ENCODE measurements at places on chromosomes 16 and 17.

DNA sequence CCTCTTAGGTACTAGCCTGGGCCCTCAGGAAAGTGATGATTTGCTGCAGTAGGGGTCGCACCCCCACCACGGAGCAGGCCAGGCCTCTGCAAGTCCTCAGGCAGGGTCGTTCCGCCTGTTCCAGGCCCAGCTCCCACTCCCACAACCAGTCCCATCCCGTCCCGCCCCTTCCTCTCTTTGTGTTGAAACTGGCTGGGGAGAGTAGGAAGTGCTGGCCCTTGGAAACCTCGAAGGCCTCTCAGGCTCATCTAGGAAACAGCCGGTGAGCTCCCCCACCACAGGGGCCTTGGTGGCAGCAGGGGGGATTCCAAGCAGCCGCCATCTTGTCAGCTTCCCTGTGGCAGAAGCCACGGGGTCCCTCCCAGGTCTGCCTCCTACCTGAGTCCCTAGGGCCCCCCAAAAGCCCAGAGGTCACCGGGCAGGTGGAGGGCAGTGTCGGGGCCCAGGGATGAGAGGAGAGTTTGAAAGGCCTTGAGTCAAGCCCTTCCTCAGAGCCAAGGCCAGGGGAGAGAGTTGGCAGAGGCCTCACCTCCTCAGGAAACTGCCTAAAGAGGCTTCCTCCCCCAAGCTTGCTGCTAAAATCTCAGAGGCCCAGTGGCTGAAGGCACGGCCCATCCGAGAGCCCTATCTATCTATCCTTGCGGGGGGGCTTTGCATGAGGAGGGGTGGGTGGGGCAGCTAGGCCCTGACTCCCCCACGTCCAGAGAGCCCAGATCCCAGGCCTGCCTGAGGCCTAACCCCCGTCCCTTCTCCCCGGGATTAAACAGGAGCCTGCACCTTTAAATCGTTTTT lies 22.2 kb downstream of the MMP15 start:
- DNase-seq = no peak

- no peak for DNase-seq
Measured at GRCh38 chr16:56749672-56750491, 20.0 kb downstream of the NUP93 start.

- DNase-seq = no peak
Measured at GRCh38 chr16:4508806-4509205, 29.8 kb downstream of the CDIP1 start.

GRCh38 chr17:70775679-70776078 lies 606.3 kb downstream of the KCNJ2 start:
- DNase-seq = no peak

DNA sequence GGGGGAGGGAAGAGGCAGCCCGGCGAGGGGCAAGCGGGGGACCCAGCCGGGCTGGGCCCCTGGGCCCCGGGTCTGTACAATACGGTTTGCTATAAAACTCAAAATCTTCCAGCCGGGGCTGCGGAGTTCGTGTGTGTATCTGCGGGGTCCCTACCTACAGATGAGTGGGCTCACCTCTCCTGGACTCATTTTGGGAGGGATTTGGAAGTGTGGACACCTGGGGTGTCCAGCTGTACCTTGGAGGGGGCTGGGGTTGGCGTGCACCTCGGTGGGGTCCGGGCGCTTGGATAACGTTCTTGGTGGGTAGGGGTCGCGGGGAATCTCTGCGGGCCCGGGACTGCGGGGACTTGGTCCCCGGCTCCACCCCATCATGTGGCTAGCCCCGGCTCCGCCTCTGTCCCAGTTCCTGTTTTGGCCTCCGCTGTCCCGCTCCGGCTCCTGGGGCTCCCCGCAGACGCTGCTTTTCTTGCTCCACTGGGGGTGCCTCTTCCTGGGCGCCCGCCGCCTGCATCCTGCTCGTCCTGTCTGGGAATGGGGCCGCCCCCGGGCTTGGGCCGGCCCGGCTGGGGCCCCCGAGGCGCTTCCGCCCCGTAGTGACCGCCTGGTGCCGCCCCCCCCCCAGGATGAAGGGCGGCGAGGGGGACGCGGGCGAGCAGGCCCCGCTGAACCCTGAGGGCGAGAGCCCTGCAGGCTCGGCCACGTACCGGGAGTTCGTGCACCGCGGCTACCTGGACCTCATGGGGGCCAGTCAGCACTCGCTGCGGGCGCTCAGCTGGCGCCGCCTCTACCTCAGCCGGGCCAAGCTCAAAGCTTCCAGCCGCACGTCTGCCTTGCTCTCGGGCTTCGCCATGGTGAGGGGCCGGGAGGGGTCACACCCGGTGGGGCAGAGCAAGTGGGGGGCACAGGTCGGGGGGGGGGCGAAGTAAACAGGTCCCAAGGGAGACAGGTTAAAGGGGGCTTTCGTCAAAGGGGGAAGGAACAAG lies at the start of gene ORAI3:
Gene ORAI3 (plus strand): TSS at position 402 of the 983 bp plus-strand sequence. CDS start 222 bp downstream, at position 624.
- no peak for DNase-seq

DNA sequence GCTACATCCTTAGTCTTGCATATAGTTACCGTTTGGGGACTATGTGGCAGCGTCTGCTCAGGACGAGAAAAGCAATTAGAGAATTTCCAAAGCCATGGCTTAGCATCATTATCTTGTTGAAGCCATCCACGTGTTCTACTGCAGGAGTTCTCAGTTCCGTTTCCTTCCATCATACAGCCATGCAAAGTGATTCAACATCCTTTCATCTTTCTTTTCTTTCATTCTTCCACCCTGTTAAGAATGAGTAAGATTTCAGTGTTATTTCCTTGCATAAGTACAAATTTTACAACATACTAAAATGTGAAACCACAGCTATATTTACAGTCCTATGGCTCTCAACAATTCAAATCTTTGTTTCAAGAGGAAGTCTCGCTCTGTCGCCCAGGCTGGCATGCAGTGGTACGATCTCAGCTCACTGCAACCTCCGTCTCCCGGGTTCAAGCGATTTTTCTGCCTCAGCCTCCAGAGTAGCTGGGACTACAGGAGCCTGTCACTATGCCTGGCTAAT lies 3.8 kb downstream of the MARF1 start:
- no peak for DNase-seq

GRCh38 chr16:89015271-89015859 lies 38.4 kb upstream of the CBFA2T3 start:
- DNase-seq = no peak

DNA sequence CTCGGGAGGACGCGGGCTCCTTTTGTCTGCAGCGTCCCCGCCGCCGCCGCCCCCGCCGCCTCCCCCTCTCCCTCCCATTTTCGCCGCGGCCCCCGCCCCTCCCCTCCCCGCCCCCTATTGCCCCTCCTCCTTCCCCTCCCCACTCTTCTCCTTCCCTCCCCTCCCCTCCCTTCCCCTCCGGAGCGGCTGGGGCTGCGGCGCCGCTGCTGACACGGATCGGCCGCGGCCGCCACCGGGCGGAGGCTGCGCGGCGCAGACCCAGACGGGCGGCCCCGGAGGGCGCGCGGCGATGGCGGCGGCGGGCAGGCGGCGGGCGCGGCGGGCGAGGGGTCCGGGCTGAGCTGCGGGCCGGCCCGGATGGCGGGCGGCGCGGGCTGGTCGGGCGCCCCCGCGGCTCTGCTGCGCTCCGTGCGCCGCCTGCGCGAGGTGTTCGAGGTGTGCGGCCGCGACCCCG lies at the start of gene RAB11FIP4:
Gene RAB11FIP4 (plus strand): TSS at position 180 of the 454 bp plus-strand sequence. CDS start 178 bp downstream, at position 358.
- no peak for DNase-seq

- no peak for DNase-seq
Measured at GRCh38 chr17:43020030-43020621, 2.1 kb downstream of the VAT1 start.

DNA sequence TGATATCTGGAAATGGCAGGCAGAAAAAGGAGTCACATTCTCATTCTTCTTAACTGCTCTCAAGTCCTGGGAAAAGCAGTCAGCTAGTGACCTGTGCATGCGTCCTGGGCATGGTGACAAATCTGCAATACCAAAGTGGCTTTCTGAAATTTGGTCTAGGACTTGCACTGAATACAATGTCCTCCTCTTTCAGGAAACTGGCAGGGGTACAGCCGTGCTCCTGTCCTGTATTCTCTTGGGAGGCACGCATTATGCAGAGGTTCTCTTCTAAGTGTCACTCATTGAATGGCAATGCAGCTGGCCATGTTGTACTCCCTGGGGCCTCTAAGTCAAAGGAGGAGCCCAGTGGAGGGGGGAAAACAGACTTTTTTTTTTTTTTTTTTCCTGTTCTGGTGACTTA lies 10.6 kb downstream of the PHF12 start:
- DNase-seq = no peak

DNA sequence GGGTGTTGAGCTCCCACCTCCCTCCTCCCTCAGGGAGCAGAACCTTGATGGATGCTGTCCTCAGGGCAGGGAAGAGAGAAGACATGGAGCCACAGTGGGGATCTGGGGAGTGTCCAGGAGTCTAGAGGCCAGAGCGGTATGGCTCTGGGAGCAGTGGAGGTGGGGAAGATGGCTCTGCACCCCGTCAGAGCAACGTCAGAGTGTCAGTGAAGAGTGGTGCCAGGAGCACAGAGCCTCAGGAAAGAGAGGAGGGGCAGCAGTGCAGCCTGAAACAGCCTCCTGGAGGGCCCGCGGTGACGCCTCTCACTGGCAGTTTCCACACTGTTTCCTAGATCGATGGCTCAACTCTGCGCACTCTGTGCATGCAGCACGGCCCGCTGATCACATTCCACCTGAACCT lies 23.2 kb upstream of the SLC5A11 start:
- DNase-seq = no peak

DNA sequence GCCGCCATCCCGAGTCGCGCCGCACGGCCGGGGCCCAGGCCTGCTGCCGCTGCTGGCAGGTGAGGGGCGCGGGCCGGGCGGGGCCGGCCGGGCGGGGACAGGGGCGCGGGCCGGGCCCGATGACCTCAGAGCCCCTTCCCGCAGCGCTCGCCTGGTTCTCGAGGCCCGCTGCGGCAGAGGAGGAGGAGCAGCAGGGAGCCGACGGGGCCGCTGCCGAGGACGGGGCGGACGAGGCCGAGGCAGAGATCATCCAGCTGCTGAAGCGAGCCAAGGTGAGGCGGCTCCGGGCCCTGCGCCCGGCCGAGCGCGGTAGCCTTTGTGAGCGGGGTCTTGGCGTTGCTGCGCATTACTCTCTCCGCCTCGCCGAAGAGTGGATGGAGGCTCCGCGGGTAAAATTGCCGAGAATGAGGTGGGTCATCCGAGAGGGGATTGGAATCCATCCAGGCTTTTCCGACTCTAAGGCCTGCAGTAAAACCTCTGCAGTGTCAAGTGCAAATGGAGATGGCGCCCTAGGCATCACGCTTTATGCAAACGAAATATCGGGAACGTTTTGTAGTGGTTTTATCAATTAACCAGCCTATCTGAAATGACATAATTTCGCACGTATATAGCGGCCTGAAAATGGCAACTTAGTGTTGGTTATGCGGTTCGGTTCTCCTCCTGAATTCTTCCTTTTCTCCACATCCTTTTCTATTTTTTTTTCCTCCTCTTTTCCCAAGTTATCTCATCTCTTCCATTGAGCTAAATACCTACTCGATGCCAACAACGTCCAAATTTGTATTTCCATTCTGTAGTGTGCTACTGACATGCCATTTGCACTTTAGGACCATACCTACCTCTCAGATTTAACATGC lies 577 bp downstream of the TTC19 start:
- DNase-seq = no peak

- DNase-seq = no peak
Measured at GRCh38 chr16:67963662-67964321, 4.6 kb downstream of the SLC12A4 start.

DNA sequence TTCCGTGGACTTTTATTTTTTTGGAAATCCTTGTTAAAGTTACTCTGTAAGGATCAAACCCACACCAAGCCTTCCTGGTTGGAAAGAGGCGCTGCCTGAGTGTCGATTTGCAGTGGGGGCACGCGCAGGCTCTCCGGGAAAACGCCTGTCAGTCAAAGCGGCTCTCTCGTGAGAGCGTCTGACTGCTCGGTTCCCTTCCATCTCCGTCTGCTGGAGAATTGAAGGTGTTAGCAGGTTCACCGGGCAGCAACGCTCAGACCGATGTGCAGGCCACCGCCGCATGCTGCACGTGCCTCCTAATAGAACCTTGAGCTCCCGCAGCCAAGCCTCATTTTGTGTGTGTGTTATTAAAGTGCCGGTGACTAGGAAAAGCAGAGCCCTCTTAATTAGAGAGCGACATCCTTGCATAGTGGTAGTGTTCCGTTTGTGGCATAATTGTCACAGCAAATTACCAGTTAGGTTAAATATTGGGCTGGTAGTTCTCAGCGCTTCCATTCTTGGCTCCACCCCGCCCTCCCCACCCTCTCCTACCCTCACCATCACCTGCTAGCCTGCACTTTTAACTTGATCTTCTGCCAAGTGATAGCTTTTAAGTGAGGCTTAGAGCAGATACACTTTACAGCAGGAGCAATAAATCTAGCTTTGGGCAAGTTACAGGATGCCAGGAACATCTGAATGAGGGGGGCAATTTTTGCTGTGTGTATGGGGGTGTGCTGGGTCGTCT lies 75.5 kb downstream of the RPA1 start:
- no peak for DNase-seq

DNA sequence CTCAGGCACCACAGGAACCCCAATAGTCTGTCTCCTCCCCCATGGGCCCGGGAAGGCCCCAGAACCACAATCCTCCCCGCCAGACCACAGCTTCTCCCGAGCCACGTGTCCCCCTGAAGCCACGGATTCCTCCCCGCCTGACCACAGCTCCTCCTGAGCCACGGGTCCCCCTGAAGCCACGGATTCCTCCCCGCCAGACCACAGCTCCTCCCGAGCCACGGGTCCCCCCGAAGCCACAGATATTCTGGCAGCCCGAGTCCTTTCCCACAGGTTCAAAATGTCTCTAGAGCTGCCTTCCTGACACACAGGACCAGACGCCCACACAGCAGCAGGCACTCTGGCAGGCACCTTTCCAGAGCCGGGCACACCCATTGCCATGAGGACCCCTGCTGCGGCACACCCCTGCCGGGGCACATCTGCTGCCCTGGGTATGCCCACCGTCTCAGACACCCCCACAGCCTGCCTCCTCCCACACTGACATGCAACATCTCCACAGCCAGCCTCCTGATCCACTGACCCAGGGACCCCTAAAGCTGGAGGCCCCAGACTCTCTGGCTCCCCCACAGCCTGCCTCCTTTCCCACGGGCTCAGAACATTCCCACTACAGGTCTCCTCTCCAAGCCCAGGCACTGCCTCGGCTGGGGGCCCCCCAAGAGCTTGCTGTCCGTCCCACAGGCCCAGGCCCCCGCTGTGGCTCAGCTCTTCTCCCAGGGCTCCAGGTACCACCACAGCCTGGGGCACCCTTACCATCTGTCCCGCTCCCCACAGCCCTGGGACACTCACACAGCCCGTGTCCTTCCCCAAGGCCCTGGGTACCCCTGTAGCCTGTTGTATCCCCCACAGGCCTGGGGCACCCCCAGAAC lies 2.2 kb downstream of the KIAA0753 start:
- no peak for DNase-seq

DNA sequence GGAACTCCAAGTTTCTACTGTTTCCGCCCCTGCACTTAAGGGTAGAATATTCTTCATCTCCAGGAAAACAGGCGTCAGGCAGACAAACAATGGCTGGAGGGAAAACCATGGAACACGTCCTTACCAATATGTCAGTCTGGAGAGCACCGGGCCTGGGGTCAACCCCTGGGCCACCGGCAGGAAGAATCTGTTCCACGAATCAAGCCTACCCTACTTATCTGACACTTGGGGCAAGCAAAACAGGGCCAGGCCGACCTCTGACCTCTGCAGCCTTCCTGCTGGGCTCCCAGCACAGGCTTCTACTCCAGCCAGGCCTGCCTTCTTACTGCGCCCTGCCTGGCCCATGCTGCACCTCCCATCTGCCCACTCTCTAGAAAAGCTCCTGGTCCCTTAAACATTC lies 10.1 kb downstream of the VAC14 start:
- DNase-seq = no peak

Data from HuH-7 (cell line).